ENCODE measurements at places on chromosomes 6 and 20.

DNA sequence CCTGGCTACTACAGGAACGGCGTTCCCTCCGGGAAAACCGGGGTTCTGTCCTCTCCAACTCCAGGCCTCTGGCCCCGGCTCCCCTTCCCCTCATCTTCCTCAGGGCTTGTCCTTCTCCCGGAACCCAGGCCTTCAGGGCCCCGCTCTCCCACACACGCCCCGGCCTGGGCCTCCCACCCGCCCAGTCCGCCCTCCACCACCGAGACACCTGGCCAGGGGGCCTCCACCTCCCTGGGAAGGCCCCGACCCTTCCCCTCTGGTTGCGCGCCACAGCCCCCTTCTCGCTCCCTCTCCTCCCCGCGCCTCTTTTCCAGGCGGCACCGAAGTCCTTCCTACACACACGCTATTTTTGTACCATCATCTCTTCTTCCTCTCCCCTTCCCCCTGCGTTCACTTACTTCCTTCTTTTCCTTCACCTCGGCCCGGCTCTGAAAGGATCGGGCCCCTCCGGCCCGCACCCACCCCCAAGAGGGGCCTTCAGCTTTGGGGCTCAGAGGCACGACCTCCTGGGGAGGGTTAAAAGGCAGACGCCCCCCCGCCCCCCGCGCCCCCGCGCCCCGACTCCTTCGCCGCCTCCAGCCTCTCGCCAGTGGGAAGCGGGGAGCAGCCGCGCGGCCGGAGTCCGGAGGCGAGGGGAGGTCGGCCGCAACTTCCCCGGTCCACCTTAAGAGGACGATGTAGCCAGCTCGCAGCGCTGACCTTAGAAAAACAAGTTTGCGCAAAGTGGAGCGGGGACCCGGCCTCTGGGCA is 1.3 kb upstream of the SIRPA start:
- DNase-seq = no peak

GRCh38 chr6:154314084-154314483 is 42.5 kb downstream of the IPCEF1 start:
- DNase-seq = no peak

DNA sequence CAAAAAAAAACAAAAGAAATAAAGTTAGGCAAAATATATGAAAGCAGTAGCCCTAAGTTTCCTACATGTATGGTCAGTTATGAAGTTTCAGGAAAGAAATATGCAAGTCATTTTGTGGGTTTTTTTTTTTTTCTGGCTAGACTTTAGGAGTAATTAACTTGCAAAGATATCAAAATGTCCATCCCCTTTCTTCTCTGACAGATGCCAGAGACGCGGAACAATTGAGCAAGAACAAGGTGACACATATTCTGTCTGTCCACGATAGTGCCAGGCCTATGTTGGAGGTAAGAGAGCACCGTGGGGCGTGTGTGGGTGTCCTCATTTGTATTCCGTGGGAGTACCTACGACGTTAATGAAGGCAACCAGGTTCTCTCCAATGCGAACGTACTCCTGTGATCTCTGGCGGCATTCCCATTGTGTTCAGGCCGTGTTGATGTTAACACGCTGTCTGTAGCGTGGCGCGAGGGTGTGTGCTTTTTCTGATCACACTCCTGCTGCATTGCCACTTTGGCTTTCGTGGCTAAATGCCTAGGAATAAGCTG is 19.5 kb downstream of the DUSP22 start:
- no peak for DNase-seq

- peak; percentile 39 for DNase-seq
Observed at GRCh38 chr20:12594410-12595088, 414.2 kb upstream of the SPTLC3 start.
